ENCODE measurements at places on chromosomes 3 and 15. TPM values are rescaled to one million over a fixed set of nuclear protein-coding genes. Genes with fewer than 3 reads are reported as not detected.

DNA sequence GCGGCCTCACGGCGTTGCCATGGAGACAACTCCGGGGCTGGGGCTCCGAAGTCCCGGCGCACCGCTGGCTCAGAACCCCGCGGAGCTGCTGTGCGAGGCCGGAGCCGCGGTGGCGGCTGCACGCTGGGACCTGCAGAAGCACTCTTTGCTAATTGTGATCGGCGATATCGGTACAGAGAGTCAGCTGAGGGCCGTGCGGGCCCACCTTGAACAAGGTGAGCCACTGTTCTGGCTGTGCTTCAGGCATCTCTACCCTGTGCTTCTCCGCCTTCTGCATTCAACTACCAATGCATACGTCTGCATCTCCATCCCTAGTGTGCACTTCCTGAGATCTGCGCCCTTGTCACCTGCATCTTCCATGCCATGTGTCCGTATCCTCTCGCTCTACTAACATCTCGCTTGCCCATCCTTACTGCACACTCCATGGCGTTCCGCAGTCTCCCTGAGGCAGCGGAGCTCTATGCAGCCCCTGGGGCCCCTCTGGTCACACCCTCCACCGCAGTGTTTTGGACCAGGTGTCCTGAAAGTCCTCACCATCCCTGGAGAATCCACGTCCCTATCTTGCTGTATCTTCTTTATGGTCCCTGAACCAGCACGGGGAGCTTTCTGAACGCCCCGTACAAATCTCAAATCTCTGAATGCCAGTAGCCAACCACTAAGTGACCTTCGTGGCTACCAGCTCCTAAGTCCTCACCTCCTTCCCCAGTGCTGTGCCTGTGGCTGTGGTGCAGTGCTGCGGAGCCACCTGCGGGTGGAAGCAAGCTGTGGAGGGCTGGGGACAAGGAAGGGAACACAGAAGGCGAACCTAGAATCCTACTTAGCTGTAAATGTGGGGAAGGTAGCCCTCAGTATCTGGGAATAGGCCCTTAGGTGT is 6.2 kb upstream of the MAP1A start:
- DNase-seq: no peak

GRCh38 chr3:130900959-130901358 is 7.1 kb downstream of the ATP2C1 start:
- no peak for DNase-seq

DNA sequence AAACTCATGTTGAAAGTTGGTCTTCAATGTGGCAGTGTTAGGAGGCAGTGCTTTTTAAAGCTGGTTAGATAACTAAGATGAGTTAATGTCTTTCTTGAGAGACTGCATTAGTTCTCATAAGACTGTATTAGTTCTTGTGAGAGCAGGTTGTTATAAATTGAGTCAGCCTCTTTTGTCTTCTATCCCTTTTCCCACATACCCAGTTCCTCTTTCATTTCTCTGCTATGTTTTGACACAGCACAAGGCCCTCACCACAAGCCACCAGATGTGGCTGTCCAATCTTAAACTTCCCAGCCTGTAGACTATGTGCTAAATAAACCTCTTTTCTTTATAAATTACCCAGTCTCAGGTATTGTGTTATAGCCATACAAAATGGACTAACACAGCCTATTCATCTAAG is 94.6 kb upstream of the SNTN start:
- DNase-seq: no peak

DNA sequence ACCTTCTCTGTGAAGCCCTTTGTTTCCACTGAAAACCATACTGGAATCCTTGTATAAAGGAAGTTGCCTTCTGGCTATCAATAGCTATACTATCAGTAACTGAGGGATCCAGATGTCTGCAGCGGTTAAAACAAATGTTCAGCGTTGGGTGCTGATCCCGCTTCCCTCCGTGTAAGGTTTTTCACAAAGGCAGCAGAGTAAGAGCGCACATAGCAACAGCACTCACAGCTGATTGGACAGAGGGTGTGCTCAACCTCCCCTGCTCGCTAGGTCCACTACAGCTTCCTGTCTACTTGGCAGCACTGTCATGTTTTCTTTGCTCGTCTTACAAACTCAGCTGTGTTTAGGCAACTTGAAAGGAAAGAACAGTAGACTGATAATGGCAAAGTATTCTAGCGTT is 27.3 kb downstream of the ATOSA start:
- peak; percentile 86 for DNase-seq

DNA sequence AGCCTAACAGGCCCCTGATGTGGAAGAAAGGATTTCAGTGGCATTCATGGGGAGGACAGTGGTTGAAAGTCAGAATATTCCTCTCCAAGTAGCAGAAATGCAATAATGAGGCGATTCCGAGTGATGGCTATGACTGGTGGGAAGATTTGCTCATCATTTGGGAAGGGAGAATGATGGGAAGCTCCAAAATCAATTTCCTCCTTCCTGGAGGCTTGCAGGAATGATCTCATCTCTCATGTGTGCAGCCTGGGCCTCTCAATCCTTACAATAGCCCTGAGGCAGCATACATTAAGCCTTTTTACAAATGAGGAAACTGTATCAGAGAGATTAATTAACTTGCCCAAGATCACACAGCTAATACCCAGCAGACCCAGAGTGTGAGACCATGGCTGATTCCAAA is 58.7 kb downstream of the BOC start:
- DNase-seq: no peak

- no peak for DNase-seq
These were observed 67.5 kb downstream of the TMEM44 start for GRCh38 chr3:194565597-194566190.

- no peak for DNase-seq
These were observed 6.5 kb upstream of the SYNM start for GRCh38 chr15:99098426-99098825.

- DNase-seq: peak; percentile 42
These were observed 10.8 kb upstream of the VPS33B start for GRCh38 chr15:91032919-91033803.

DNA sequence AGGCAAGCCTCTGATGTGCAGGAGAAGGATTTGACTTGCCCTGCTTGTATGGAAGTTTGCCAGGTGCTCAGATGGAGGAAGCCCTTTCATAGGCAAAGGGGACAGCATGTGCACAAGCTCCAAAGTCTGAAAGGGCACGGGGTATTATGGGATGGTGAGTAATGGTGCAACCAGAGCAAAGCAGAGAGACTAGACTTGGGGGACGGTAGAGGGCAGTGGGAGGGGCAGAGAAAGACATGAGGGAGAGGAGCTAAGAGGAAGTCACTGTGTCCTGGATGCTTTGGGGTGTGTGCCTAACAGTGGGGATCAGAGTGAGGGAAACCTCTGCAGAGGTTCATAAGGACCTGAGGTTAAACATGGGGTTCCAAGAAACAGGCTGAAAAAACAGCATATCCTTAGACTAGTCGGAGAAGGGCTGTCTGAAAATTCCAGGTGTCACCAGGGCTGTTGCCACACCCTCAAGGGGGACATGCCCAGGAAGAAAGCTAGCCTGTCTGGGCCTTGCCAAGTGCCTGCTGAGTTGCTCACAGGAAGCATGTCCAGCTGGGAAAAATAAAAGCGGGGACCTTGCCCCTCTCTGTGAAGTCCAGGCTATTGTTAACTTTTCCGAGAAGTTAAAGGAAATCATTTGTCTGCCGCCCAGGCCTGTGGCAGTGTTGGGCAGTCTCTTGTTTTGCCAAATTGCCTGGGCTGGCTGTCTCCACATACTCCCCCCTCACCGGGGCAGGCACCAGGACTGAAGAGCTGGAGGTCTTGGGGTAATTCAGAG is 47.1 kb downstream of the HRH1 start:
- DNase-seq: no peak

DNA sequence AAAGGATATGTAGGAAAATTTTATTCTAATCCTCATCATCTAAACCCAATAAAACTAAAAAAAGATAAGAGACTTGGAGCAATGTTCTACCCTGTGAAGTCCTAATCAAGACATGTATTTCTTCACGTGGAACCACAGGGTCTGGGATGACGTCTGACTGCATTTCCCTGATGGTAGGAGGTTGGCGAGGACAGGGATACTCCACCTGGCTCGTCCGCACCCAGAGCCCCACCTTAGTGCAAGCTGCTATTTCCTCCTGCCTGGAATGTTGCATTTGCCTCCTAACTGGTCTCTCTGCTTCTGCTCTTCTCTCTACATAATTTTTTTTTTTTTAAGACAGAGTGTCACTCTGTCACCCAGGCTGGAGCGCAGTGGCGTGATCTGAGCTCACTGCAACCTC is 57.7 kb upstream of the RASGRP1 start:
- no peak for DNase-seq

- no peak for DNase-seq
These were observed 13.1 kb upstream of the OSBPL11 start for GRCh38 chr3:125608419-125608818.

DNA sequence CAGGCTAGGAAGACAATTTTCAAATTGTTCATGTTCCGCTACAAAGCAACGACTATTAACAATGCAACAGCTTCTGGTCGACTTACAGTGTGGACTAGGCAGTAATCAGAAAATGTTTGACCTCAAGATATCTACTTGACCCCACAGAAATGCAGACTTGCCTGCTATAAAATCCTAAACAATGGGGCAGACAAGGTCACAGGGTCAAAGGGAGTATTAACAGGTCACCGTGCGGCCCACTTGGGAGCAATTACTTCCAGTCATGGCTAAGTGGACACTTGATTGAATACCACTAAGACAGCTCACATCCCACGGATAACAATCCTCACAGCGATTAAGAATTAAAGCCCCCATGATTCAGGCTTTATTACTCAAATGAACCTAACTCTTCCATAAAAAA is 58.9 kb downstream of the FOXP1 start:
- peak; percentile 64 for DNase-seq

- no peak for DNase-seq
These were observed 61.3 kb downstream of the CRYBG3 start for GRCh38 chr3:97882975-97883598.

DNA sequence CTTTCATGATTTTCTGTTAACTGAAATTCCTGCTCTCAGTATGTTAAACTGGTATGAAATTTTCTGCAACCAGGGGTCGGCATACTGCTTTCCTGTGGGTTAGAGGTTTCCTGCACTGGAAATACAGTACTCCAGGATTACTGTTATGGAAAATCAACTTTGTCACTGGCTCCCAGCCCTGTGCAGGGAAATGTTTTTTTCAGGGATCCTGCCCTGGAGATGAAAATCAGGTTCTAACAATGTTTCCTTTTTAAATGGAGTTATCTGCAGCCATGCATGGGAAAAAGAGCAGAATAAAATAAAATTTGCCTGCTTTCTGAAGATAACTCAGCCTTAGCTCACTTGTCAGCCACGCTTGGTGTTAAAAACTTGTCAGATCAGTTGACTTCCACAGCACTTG is 220.4 kb downstream of the IL5RA start:
- no peak for DNase-seq

GRCh38 chr3:177929310-177929709 is 606.9 kb upstream of the KCNMB2 start:
- DNase-seq: no peak

DNA sequence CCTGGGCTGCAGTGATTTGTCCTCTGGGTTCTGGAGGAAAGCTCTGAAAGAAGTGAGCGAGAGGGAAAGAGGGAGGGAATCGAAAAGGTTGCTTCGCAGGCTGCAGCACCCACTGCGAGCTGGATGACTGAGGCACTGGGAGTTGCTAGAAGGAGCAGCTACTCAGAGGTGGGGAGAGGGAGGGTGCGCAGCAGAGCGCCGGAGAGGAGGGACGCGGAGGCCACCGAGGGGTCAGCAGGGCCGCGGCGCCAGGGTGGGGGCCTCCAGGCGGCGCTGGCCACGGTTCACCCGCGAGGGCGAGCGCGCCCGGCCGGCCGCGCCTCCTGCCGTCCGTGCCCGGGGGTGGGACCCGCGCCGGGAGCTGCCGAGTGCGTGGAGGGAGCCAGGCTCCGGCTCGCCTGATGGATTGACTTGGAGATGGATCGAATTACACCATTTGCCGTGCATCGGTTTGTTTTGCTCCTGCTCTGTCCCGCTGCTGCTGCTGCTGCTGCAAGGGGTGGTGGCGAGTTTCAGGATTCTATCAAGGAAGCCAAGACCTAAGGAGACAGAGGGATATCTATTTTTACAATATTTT is at the start of gene SEMA6D:
Gene SEMA6D, plus strand, starts transcription at position 470 of the 577 bp plus-strand sequence. CDS start 42,294 bp downstream, outside the sequence.
- DNase-seq: peak; percentile 82

- DNase-seq: no peak
These were observed 24.3 kb downstream of the OXNAD1 start for GRCh38 chr3:16289144-16289889.

- no peak for DNase-seq
These were observed 16.9 kb downstream of the ITGA11 start for GRCh38 chr15:68415061-68415460.

DNA sequence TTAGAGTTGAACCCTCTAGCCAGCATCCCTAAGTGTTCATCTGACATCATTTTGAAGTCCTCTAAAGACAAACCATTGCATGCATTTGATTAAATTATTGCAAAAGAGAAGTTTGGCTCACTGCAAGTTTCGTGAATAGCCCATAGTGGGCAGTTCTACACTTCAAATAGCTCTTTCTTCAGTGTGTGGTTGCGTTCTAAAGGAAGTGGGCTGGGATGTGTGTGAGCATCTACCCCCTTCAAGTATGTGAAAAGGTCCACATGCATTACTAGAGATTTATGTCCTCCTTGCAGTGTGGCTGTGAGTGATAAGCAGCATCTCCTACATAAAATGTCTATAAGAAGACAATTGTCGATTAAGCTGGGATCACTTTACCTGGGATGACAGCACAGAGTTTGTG is 54.6 kb downstream of the SST start:
- no peak for DNase-seq

GRCh38 chr15:92528736-92529135 is 126.8 kb downstream of the FAM174B start:
- DNase-seq: no peak

DNA sequence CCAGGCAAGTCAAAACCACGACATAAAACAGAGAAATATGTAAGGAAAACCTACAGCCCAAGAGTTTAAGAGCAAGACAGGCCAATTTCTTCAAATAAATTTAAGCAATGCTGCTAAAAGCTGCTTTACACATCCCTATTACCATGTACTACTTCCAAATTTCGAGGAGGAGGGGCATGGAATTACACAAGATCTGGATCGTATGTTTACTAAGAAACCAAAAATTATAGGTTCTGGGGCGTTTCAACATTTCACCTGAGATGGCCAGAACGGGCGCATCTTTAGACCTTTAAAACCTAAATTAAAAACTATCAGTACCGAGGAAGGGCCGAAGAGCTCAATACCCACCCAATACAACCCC is 664 bp upstream of the NR2C2 start:
- no peak for DNase-seq

- no peak for DNase-seq
These were observed 45.9 kb downstream of the SLC12A8 start for GRCh38 chr3:125166599-125167136.

TRIM42 gene
- not detected for polyA plus RNA-seq

HYKK gene
- 10.3 TPM for polyA plus RNA-seq

GP9 gene
- polyA plus RNA-seq: 0.47 TPM

DPPA2 gene
- 1.0 TPM for polyA plus RNA-seq

GOLGA8M gene
- polyA plus RNA-seq: 4.5 TPM

PTX3 gene
- polyA plus RNA-seq: 4.5 TPM

WDR93 gene
- polyA plus RNA-seq: 3.7 TPM

ACTRT3 gene
- polyA plus RNA-seq: 4.2 TPM

CKMT1A gene
- polyA plus RNA-seq: 2.5 TPM

GOLGA8T gene
- 0.35 TPM for polyA plus RNA-seq

Measured in left kidney (tissue), 8 donors.